Activated naive CD4-positive, alpha-beta T cell treated with Interleukin-2 at 50 U/mL for 16 hours (primary cell): ENCODE measurements at places on chromosomes 3 and 15.

GRCh38 chr3:123089611-123090331 is 22.9 kb downstream of the PDIA5 start:
- DNase-seq, result no peak

GRCh38 chr3:145620002-145620401 is 541.0 kb downstream of the PLOD2 start:
- no peak for DNase-seq

DNA sequence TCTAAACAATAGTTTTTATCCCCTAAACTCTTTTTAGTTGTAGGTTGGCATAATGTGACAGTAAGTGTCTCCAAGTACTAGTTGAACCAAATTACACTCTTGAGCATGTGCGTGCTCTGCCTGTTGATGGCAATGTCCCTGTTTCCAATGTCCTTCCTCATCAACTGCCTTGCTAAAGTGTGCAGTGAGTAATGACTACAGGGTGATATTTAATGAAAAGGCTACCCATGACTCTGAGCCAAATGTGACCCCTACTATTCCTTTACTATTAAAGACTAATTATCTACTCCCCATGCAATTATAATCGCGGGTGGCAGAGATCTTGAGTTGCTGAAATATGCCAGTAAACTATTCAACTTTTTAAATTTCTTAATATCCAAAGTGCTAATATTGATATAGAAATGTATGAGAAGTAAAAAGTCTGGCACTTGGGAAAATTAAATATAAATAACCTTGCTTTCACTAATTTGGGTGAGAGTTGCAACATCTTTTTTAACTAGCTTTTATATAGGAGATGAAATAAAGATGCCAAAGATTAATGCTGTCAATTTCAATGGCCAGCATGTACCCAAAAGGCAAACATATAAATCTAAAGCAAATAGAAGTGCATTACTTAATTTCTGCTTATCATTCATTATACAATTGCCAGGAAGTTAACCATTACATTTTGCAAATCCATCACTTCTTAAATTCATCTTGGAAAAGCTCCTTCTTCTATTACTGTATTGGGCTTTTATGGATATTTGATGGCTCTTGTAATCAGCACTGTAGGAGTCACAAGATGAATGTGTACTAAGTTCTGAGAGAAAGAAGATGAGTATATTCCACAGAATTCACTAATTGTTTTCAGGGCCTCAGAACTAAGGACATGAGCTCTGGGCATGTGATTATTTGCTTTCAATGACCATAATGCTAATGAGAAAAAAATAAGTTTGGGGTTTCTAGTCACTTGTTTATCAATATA is 518.2 kb upstream of the NAALADL2 start:
- DNase-seq, result no peak

- no peak for DNase-seq
Observed at GRCh38 chr3:59866076-59866475, 816.3 kb upstream of the CFAP20DC start.

GRCh38 chr15:73244333-73244732 is 124.4 kb downstream of the HCN4 start:
- DNase-seq, result no peak

DNA sequence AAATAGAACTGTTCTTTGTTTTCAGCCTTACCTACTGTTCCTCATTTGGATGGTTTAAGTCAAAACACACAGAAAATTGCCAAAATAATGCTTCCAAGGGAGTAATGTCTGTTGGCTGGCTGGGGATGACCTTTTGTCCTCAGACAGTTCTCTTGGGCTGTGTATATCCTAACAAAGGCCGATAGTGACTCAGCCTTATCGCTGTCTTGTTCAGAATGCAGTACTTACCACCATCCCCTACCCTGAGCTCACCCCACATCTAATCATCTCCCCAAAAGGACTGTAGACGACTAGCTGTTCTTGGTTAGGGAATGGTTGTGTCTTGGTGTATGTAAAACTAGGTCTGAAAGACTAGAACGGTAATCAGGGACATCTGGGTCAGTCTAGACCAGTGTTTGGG is 35.0 kb downstream of the RAB11A start:
- no peak for DNase-seq

GRCh38 chr3:178036451-178037144 is 499.6 kb upstream of the KCNMB2 start:
- DNase-seq, result no peak

- no peak for DNase-seq
Observed at GRCh38 chr15:70344666-70345065, 246.9 kb upstream of the TLE3 start.

DNA sequence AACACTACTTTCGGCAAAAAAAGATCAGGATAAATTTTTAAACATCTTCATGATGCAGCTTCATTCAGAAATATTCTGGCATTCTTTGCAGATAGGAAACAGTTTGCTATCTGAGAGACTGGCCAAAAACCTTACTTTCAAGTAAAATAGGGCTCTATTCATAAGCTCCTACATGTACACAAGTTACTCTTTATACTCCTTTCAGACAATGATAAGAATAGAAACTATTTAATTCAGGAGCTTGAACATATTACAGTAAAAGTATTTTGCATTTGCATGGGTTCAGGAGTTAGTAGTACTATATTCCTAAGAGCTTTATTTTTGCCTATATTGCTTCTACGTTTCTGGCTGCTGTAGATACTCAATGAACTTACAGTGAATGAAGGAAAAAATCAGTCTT is 70.5 kb downstream of the PLOD2 start:
- no peak for DNase-seq

- no peak for DNase-seq
Observed at GRCh38 chr3:159982442-159982974, 6.1 kb upstream of the IL12A start.

GRCh38 chr3:154059833-154060232 is 61.4 kb upstream of the ARHGEF26 start:
- DNase-seq, result no peak

DNA sequence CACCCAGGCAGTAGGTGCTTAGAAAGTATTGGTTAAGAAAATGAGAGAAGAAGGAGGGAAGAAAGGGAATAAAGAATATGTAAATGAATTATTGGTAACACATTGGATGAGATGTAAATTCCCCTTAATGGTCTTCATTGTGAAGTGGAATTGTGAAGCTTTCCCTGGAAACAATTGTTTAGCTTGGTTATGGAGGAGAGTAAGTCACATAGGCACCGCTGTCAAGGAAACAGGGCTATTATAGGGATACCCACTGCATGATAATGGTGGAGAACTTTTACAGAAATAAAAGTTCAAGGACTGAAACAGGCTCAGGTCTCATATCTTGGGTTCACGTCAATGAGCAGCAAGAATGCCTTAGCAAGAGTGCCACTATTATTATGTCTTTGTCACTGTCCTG is 9.5 kb downstream of the SYNPR start:
- DNase-seq, result no peak

DNA sequence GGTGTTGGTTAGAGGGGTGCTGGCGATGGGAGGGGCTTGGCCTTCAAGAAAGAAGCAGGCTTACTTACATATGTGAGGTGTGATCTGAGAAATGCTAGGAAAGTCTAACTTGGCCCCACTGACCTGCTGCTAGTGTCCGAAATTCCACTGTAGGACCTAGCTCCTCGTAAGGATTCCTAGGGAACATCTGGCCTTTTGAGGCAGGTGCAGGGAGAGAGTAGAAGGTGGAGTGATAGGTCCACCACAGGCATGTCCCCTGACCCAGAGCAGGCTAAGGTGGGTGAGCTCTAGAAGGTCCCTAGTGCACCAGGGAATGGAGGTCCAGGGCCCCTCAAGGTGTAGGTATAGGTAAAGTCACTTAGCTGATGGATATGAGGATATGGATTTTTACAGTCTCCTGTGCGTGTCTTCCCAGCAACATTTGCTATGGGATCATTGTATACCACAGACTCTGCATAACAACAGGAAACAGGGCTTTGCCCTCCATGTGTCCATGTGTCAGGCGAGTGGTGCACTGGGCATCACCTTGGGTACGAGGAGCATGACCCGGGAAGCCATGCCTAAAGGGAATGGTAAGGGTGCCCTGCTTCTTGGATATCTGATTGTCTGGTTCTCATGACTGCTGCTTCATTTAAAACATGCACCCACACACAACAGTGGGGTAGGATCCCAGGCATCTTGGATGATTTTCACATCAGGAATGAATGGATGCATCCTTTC is 32.6 kb downstream of the POMGNT2 start:
- DNase-seq, result no peak

DNA sequence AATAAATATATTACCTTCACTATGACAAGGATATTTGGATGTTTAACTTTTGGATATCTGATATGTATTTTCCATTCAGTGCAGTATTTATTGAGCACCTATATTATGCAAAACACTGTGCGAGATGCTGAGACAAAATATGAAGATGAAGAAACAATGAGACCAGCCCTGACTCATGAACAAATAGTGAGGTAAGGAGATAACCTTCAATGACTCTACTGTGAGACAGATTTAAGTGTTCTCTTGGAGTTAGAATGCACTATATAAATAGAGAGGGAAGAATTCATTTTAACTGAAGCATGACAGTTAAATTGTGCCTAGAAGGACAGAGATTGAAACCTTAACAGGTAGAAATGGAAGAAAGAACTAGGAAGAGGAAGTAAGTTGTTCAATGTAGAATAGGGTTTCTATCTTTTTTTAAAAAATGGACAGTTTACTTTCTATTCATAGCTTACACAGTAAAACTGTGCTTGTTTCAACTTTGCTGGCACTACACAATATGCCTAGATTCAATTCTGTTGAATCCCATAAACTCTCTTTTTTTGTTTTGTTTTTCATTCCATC is 124.2 kb downstream of the ZBTB20 start:
- no peak for DNase-seq

- no peak for DNase-seq
Observed at GRCh38 chr15:100879061-100879463, 569 bp upstream of the ALDH1A3 start.

DNA sequence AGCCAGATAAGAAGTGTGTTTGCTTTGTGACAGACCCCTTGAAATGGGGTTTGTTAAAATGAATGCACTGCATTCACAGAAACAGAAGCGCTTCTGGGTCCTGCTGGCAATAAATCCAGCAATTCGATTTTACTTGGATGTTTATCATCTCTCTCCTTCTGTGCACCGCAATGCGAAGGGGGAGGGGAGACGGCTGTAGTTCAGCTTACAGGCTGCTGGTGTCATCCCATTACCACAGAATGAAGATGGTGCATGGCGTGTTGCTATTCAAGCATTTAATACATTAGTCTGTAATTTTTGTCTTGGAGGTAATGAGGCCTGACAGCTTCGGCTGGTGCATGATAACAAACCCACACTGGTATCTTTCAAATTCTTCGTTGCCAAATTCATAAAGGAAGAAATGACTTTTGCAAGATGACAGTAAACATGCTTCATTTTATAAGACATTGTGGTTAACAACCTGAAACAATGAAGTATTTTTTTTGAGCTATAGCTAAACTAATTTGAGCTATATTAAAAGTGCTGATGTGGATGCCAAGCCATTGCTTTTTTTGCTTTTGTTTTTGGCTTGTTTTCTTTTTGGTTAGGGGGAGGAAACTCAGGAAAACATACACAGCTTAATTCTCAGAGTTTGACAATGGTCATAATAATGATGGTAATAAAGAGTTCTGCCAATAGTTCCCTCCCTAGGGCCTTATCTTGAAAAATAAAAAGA is 418.3 kb downstream of the OTOL1 start:
- DNase-seq, result no peak

DNA sequence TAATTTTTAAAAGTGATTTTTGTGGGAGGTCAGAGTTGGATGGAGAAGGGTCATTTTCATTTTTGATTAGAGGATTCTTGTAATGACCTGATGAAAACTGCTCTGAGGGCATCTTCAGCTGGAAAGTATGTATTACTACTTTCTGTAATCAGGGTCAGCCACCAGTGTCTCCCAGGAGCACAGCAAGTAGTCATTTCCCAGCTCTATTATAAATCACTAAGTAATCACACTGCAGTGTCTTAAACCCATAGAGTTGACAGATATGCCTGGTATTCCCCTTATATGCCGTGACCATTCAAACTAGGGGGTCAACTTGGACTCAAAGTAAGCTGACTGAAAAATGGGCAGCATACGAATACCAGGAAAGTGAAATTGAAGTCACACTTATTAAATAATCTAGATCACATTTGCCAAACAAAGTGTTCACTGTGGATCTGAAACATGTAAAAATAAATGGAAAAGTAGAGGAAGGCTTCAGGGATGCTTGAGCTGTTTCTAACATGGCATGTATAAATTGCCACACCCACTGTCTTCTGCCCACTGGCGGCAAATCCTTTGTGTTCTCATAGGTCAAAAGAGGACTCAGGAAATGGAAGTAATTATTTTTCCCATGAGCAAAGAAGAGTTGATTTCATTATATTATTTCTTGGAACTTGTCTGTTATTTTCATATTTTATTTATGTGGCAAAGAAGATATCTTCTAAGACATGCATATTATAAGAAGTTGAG is 105.7 kb downstream of the MBNL1 start:
- no peak for DNase-seq
